ENCODE measurements at places on chromosomes 4 and X. TPM values are rescaled to one million over a fixed set of nuclear protein-coding genes. Genes with fewer than 3 reads are reported as not detected.

PCDH10 gene
- 45.4 TPM for total RNA-seq

RAB39B gene
- total RNA-seq: 27.2 TPM

SLITRK4 gene
- total RNA-seq: 41.3 TPM

SULT1B1 gene
- 0.31 TPM for total RNA-seq

JCHAIN gene
- not detected for total RNA-seq

XPNPEP2 gene
- not detected for total RNA-seq

CCNA2 gene
- 10.3 TPM for total RNA-seq

CASP6 gene
- 17.2 TPM for total RNA-seq

ZCCHC12 gene
- 29.7 TPM for total RNA-seq

DUSP9 gene
- 1.6 TPM for total RNA-seq

CNKSR2 gene
- 243 TPM for total RNA-seq

SSX4B gene
- total RNA-seq: not detected

HDX gene
- 28.5 TPM for total RNA-seq

IL2RG gene
- 0.63 TPM for total RNA-seq

LGI2 gene
- total RNA-seq: 3.1 TPM

MAOB gene
- total RNA-seq: 1.9 TPM

Measured in parietal lobe (tissue), 2 donors.